Activated CD4-positive, alpha-beta T cell treated with anti-CD3 and anti-CD28 coated beads, Interleukin-2, amount 50 U/mL, for 48 hours (primary cell): ENCODE measurements at places on chromosomes 6 and 20.

DNA sequence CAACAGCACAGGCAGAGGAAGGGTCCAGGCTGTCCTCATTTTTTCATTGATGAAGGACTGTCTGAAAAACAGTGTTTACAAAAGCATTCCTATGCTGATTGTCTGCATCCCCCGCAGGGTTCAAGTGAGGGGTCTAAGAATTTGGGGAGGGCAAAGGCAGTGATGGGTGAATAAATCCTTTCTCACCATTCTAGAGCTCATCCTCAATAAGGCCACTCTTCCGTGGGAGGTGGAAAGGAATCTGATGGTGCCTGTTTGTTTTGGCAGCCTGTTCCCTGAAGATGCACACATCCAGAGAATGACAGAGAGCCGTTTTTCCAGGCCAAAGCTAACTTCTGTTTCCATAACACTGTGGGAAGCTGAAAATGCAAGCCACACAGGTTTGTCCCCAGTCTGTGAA, 164.5 kb downstream of the MOXD1 start:
- DNase-seq, result no peak

GRCh38 chr6:35260591-35261570, 1.3 kb downstream of the ZNF76 start:
- DNase-seq, result no peak

DNA sequence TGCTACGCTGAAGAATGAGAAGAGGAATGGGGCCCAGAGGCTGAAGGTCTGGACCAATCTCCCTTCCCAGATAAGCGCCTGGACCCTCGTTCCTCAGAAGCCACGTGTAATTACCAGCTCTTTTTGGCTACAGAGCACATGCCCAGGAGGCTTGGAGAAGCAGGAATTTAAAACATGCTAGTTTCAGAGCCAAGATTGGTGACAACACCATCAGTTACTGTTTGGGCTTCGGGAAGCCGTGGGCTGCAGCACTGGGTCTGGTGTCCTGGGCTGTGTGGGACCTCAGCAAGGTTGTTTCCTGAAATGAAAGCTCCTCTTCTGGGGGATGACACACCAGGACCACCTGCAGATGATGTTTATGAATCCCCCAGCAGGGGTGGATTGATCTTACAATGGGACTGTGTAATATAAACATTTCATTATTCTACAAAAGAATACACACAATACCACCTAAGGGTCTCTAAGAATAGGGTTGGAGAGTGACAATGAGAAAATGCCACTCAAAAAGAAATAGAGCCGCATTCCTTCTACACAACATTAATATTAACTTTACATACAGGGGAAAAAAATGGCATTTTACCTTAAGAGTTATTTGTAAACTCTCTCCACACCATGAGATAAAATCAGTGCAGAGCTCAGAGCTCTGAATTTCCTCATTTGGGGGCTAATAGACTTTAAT, 207.8 kb upstream of the FOXQ1 start:
- no peak for DNase-seq

DNA sequence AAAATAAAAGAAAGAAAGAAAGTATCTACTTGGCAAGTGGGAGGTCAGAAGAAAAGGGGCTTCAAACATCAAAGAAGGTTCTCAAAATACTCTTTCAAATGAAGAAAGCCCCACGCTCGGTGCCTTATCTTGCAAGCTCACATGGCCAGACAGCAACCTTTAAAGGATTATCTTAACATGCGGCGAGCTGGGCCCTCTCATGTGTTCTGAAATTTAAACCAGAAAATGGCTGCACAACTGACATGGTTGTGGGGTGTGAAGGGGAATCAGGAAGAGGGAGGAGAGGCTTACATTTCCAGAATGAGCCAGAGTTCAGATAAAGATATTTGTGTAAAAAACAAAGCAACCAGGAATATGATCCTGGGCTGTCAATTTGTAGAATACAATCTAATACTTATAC, 363.1 kb downstream of the PRKN start:
- no peak for DNase-seq

DNA sequence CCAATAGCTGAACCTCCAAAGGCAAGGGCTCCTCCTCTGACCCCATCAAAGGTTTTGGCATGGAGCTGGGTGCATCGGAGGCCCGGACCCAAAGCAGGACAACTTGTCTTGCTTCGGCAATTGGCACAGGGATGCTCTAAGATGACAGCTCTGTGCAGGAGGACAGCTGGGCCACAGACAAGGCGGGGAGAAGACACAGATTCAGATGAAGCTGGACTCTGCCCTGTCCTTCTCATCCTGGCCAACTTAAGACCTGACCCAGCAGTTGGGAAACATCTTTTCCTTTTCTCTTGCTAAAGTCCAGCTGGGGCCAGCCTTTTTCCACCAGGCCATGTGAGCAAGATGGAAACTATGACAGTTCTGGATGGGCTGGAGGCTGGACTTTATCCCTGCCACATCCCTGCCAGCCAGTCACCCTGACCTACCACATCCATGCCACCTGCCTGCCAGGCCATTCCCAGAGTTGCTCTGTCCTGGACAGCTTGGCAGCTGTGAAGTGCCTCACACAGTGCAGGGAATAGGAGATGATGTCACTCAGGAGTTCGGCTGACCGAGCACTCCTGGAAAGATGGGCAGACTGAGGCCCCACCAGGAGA, 12.7 kb upstream of the PSMF1 start:
- DNase-seq, result no peak

DNA sequence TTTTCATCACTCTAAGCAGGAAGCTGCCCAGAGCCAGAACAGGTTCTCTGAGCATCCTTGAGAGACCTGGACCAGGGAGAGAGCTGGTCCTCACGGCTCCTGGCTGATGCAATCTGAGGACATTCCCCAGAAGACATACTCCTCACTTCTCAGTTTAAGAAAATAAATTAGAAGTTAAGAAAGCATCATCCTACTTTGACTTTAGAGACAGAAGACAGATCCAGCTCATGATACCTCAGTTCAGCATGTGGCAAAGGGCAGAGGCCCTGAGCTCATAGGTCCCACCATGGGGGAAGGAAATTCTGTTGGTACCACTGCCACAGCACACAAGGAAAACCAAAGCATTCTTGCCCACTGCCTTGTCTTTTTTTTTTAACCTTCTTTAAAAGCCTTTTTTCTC, 378.1 kb upstream of the JARID2 start:
- no peak for DNase-seq

DNA sequence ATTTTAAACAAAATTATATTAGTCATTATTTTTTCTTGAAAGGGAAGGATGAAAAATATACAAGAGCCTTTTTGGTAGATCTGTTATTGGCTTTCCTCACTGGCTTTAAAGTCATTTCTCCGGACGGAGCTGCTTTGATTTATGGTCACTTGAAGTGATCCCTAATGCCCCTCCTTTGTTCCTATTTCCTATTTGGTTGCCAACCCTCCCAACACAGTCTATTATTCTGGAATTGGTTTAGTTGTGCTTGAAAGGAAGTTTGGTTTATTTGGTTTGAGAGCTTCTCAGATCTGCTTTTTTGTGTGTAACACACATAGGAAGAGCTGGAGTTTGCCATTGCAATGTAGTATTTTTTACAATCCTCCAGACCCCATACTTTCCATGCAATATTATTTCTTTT, 347.9 kb downstream of the RFPL4B start:
- DNase-seq, result no peak

DNA sequence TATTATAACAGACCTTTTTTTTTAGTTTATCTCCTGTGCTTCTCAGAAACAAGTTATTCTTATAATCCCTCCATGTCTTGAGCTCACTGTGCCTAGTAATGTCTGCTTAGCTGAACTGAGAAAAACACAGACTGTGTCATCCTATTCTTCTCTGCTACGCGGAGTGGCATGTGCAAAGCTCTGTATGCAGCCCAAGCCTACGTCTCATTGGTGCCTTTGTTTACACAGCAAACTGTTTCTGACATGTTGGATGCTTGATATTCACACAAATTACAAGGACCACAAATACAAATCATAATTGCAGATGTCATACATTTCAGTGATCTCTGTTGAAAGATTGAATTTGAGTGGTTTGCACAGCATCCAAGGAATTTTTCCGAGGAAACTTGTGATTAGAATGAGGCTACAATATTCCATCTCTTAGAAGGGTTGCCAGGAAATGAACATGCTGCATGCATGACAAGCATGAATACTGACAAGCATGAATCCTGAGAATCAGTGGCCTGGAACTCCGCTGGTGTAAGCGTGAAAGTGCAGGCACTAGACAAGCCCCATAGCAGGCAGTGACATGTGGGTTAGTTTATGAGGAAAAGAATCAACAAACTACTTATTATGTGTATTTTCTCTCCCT, 128.4 kb upstream of the SGK1 start:
- no peak for DNase-seq

DNA sequence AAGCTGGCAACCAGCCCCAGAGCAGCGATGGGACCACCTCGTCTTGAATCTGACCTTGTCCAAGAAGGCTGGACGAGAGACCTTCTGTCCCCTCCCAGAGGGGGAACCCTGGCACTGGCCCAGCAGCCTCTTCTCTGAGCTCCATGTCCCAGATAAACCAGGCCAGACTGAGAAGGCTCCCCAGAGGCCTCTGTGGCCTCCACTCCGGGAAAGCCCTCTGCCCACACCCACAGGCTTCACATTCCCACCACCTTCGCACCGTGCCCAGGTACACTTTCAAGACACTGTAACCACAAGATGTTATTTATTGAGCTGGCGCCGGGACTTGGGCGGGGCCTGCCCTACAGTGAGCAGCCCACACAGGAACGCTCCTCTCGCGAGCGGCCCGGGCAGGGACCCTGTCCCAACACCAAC, 33.2 kb downstream of the ADA start:
- peak; percentile 33 for DNase-seq

DNA sequence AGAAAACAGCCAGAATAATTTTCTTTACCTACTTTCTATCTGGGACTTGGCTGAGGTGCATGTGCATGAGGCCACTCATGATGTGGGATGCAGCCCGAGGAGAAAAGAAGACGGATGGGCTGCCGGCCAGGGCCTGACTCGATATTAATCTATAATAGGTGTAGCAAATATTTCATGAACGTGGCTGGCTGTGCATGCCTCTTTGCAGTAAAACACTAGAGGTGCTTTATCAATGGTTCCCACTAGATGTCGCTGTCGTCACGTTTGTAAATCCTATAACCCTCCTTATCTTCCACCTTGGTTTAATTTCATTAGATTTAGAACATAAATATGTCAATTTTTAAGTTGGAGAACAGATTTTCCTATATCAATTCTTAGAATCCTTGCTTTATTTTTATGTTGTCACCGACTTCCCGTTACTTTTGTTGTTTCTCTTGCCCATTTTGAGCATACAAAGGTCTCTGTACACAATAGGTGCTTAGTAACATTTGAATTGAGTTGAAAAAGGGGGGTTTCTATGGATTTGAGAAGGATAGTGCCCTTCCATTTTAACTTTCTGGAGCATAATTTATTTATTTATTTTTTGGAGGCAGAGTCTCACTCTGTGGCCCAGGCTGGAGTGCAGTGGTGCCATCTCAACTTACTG, 19.6 kb upstream of the FERMT1 start:
- DNase-seq, result peak; percentile 50

DNA sequence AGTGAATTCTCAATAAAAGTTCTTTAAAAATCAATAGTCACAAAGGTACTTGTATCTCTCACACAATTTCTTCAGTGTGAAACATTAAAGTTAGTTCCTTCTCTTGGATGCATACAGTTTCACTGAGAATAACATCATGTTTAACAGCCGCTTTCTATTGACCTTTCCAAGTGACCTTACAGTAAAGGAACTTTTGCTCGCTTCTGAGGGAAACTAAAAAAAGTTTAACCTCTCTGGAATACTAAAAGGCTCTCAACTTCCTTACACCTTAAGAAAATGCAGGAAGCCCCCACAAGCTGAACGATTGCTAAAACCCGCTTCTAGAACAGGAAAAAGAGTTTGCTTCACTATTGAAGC, 1.3 kb downstream of the RRAGD start:
- no peak for DNase-seq

- no peak for DNase-seq
Measured at GRCh38 chr20:25220021-25220730, 24.7 kb downstream of the ENTPD6 start.

DNA sequence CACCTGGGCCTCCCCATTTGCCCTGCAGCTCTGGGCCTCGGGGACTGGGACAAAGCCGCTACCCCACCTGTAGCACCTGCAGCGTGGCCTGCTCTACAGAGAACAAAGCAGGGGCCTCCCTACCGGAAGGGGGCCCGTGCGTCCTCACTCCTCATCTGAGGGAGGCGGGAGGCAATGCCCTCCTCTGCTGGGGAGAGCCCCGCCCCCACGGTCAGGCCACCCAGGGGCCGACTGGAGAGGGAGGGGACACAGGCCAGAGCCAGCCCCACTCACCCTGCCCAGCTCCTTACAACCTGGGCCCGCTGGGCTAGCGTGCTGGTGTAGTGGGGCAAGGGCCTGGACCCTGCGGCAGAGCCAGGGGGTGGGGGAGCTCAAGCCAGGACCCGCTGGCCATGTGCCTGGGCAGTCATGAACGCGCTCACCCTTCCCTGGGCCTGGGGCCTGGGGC, 8.0 kb downstream of the LAMA5 start:
- no peak for DNase-seq

- DNase-seq, result no peak
Measured at GRCh38 chr20:8711501-8711900, 357.4 kb upstream of the PLCB4 start.

GRCh38 chr20:47785311-47785853, at the start of gene SULF2:
Gene SULF2, minus strand, starts transcription at chr20:47785481. Its CDS starts 28,118 bp downstream, at chr20:47757363.
- no peak for DNase-seq

GRCh38 chr6:137233911-137234863, 15.0 kb upstream of the IFNGR1 start:
- no peak for DNase-seq

DNA sequence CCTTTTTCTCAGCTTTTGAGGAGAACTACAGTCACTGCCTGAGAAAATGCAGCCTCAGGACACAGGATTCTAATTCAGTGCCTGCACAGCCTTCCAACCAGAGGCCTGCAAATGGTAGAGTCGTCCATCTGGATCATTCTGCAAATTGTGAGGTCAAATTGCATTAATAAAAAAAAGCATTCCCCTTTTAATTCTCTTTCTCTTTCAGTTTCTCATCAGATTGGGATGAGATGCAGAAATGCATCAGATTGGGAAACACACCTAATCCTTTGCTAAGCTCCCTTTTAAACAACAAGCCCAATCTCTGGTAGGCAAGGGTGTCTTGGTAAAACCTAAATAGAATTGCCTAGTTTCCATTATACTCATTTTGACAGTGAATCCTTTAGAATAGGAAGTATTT, 838.8 kb downstream of the MAFB start:
- no peak for DNase-seq

DNA sequence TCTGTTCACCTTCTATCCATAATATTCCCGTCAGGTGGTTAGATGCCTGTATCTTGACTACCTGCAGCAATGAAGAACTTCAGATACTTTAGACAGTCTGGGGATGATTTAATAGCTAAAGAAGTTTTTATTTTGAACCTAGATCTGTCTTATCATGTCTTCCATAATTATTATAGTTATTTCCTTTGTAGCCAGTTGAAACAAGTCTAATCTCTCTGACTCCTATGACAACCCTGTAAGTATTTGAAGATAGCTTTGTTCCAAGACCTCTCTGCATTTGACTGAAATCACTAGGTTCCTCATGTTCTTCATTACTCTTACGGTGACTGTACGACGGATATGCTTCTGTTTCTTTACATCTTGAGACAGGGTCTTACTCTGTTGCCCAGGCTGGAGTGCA, 316.6 kb upstream of the BMP2 start:
- no peak for DNase-seq

- DNase-seq, result no peak
Measured at GRCh38 chr6:14070457-14070856, 47.1 kb upstream of the CD83 start.
